ENCODE measurements at places on chromosomes 16 and 17. TPM values are rescaled to one million over a fixed set of nuclear protein-coding genes. Genes with fewer than 3 reads are reported as not detected.

HCRT gene
- total RNA-seq: not detected

GRCh38 chr16:31496670-31497069, 11.5 kb downstream of the RUSF1 start:
- no peak overlapping the region for H3K4me3 ChIP-seq
- H3K27ac ChIP-seq: no peak overlapping the region
- H3K27me3 ChIP-seq: no peaks in the 10 kb centered on the region
- peaks cover 93% of the 10 kb centered on the region for H3K36me3 ChIP-seq
- no peak for DNase-seq

DNA sequence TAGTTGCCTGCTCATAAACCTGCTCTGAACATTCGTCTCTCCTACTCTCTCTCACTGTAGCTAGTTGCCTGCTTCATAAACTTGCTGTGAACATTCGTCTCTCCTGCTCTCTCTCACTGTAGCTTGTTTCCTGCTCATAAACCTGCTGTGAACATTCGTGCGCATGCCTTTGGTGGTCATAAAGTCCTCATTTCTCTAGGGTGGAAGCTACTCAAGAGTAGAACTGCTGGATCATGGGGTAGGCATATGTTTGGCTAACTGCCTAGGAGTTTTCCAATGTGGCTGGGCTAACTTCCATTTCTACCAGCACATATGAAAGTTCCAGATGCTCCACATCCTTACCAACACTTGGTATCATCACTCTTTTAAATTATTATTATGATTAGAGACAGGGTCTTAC, 174.6 kb upstream of the RPH3AL start:
- H3K36me3 ChIP-seq: no peaks in the 10 kb centered on the region
- H3K27ac ChIP-seq: peak overlapping the region; percentile 72
- no peaks in the 10 kb centered on the region for H3K27me3 ChIP-seq
- H3K4me3 ChIP-seq: no peak overlapping the region
- H3K4me1 ChIP-seq: peaks cover 15% of the 10 kb centered on the region
- DNase-seq: no peak

HBQ1 gene
- total RNA-seq: not detected

DNA sequence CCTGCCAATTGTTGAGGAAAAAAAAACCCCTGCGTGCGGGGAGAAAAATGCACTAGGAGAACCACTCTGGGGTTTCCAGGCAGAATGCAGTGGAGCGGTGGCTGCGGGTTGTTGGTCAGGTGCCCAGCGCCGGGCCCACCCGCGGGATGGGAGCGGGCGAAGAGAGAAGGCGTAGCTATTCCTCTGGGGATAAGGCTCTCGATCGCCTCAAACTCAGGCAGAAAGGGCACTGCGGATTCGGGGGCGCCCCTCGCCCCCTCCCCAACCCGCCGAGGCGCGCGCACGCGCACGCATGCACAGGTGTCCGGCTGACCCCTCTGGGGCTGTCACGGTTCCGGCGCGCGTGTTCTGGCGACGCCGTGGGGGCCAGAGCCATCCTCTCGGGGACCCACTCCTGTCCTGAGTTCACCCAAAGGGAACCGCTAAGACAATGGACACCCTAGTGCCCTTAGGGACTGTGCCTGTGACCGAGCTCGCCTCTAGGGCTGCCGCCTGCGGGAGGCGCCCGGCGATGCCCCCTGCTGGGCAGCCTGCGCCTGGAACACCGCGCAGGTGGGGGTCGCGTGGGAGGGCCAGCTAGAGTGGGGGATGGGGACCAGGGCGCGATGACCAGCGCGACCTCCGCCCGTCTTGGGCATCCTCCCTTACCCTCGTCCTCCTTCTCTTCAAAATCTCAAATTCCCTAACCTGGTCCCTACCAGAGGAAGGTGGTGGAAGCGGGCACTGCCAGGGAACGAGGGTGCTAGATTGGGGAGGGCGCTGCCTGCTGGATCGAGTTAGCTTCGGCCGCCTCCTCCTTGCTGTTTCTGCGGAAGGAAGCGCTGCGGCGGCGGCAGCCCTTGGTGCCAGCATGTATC, 14.4 kb upstream of the CBX8 start:
- no peaks in the 10 kb centered on the region for H3K4me1 ChIP-seq
- no peak overlapping the region for H3K27ac ChIP-seq
- H3K4me3 ChIP-seq: no peak overlapping the region
- peaks cover 80% of the 10 kb centered on the region for H3K27me3 ChIP-seq
- no peaks in the 10 kb centered on the region for H3K36me3 ChIP-seq

GRCh38 chr17:79406316-79406715, 204.5 kb downstream of the RBFOX3 start:
- no peaks in the 10 kb centered on the region for H3K4me1 ChIP-seq
- no peak for DNase-seq
- no peak overlapping the region for H3K4me3 ChIP-seq
- no peak overlapping the region for H3K27ac ChIP-seq
- H3K27me3 ChIP-seq: no peaks in the 10 kb centered on the region

DNA sequence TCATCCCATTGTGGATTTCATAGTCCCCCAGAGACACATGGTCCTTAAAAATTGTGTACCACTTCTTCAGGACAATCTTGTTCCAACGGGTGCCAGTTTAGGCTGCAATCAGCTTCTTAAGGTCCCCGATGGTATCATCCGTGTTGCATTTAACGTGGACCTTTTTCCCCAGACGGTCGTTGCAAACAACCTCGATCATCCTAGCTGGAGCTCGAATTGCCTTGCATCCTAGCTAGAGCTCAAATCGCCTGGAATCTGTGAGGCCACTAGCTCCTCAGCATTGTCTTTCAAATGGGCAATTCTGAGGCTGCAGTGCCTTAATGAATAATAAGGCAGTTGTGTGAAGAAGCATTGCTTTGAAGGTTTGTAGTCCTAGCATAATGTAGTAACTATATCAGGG, 37.7 kb upstream of the RHBDL3 start:
- H3K27ac ChIP-seq: no peak overlapping the region
- no peaks in the 10 kb centered on the region for H3K27me3 ChIP-seq
- H3K36me3 ChIP-seq: peaks cover 23% of the 10 kb centered on the region
- no peaks in the 10 kb centered on the region for H3K4me1 ChIP-seq

DNA sequence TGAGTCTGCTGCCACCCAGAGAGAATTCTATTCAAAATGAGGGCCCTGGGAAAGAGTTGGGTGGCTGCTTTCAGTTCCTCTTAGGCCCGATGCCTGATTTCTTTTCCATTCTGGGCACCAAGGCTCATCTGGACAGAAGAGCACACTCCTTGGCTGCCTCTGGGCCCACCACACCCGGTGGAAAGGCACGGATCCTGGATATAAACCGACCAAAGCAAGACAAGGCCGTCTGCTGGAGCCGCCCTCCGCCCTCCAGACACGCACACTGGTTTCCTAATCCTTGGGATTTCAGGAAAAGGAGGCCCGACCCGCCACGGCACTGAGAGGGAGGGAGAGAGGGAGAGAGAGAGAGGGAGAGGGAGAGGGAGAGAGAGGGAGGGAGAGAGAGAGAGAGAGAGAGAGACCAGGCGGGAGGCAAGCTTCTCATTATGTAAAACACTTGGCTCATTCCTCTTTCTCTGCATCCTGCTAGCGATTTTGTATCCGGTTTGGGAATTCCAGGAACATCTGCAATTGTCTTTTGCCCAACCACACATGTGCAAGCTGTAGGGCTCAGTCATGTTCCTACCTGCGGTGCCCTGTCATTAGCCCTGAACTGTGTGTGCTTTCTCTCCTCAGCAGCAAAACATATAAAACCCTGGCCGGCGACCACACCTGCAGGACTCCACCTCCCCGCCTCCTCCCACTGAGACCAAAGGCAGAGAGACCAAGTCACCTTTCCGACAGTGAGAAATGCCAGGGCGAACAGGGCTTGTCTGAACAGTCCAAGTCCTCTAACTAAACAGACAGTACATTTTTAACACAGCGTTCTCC, 347.2 kb downstream of the SOX9 start:
- no peaks in the 10 kb centered on the region for H3K36me3 ChIP-seq
- no peak overlapping the region for H3K27ac ChIP-seq
- H3K4me1 ChIP-seq: no peaks in the 10 kb centered on the region
- no peak for DNase-seq
- no peaks in the 10 kb centered on the region for H3K27me3 ChIP-seq
- H3K4me3 ChIP-seq: no peak overlapping the region

- H3K27ac ChIP-seq: no peak overlapping the region
- peaks cover 27% of the 10 kb centered on the region for H3K36me3 ChIP-seq
- no peak overlapping the region for H3K4me3 ChIP-seq
- DNase-seq: no peak
- no peaks in the 10 kb centered on the region for H3K27me3 ChIP-seq
These were observed 24.0 kb downstream of the PDIA2 start for GRCh38 chr16:306911-307370.

GP2 gene
- not detected for total RNA-seq

DNA sequence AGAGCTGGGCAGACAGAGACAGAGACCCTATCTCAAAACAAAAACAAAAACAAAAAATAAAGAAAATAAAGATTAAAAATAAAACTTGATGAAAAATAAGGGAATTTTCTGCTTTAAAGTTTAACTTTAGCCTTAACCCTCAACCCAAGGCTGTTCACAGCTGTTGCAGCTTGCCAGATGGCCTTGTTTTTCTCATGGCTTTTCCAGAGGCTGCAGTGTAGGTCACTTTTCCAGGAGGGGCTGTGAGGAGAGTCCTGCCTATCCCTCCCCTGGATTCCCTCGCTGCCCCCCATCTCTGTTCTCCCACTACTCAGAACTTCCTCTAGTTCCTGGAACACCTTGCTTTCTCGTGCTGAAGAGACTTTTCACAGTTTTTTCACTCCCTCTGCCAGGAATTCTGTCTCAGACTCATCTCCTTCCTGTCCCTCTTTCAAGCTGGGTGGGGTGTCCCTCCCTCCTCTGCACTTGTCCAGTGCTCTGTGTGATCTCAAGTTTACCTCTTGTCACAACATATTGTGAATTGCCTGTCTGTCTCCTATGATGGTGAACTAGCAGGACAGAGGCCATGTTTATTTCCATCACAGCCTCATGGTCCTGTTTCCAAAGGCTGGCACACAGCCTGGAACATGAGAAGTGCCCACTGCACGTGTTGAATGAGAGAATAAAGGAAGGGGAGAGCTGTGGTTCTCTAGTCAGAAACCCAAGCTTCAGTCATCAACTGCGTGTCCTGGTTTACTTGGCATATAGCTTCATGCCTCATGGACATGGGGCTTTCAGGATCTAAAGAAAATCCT, 69.9 kb upstream of the MSI2 start:
- H3K27me3 ChIP-seq: no peaks in the 10 kb centered on the region
- DNase-seq: no peak
- H3K27ac ChIP-seq: no peak overlapping the region
- H3K4me3 ChIP-seq: no peak overlapping the region
- no peaks in the 10 kb centered on the region for H3K4me1 ChIP-seq
- no peaks in the 10 kb centered on the region for H3K36me3 ChIP-seq

DPEP3 gene
- not detected for total RNA-seq

DNA sequence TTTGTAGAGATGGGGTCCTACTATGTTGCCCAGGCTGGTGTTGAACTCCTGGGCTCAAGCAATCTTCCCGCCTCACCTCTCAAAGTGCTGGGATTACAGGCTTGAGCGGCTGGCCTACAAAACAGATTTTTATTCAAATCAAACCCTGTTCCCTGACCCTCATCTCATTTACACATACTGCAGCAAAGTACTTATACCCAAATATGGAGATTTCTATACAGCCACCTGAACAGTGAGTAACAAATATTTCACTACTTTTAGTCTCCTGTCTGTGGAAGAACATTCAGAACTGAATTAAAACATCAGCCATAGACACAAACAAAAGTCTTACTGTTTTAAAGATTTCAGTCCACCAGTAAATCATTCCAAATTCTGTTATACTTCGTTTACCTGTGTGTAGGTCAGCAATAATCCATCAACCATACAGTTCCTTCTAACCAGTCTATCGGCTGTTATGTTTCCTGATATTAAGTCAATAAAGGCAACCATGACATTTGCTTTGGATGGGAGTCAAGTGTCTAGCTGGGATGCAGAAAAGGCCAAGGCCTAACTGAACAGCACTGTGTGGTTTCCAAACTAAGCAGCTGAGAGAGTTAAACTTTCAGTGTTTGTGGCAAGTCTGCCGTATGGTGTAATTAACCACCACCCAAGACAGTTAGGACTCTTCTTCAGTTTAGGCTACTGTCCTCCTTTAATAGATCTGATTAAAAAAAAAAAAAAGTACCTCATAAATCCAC, 22.3 kb downstream of the ERN1 start:
- H3K27me3 ChIP-seq: no peaks in the 10 kb centered on the region
- H3K36me3 ChIP-seq: no peaks in the 10 kb centered on the region
- H3K27ac ChIP-seq: no peak overlapping the region
- no peak overlapping the region for H3K4me3 ChIP-seq
- no peaks in the 10 kb centered on the region for H3K4me1 ChIP-seq
- no peak for DNase-seq

KRTAP2-2 gene
- total RNA-seq: not detected

DNA sequence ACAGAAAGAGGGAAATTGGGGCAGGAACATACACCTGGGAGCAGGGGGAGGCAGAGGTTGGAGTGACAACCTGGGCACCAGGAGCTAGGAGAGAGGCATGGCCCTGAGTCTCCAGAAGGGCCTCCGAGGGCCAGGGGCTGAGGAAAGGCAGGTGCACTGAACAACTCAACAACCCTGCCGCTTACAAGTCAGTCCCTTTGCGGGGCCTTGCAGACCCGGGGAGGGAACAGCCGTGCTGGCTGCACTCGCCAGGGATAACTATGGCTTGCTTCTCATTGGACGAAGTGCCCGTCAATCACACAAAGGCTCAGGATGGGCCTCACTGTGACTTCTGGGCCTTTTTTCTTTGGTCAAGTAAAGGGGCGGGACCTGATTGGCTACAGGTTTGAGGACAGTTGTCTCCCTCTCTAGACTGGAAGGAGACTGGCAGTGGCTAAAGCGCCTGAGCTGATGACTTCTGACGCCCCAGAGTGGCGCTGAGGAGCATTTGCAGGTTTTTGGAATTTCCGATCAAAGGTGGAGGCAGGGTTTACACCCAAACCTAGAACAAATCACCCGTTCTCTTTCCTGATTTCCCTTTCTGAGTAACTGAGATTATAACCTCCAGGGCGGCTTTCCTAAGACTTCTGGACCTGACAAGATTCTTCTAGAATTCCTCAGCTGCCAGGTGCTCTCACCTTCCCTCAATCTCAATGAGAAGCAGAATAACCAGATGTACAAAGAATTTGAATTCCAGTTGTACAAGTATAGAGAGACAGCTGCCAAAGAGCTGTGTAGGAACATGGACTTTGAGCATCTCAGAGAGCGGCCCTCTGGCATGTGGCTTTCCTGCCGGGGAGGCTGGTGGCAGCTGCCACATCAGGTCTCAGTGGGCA, 27.6 kb upstream of the ST6GALNAC2 start:
- no peaks in the 10 kb centered on the region for H3K27me3 ChIP-seq
- no peak overlapping the region for H3K4me3 ChIP-seq
- no peak overlapping the region for H3K27ac ChIP-seq
- no peak for DNase-seq

DNA sequence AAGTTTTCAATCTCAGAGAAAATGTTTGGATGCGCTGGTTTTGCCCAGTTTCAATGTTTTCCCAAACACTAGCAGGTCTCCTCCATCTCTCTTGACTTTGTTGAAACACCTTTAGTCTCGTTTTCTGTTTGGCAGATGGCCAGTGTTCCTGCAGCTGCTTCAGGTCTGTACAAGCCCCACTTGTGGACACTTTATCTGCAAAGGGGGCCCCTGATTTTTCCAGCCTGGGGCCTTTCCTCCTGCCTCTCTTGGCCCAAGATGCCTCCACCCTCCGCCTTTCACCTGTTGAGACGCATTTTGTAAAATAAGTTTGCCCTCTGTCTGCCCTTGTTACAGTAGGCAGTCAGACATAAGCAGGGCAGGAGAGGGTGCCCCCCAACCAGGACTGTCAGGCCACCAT, 21.8 kb upstream of the PRM1 start:
- H3K4me1 ChIP-seq: peaks cover 4% of the 10 kb centered on the region
- no peaks in the 10 kb centered on the region for H3K36me3 ChIP-seq
- DNase-seq: no peak
- no peak overlapping the region for H3K27ac ChIP-seq
- H3K27me3 ChIP-seq: no peaks in the 10 kb centered on the region
- H3K4me3 ChIP-seq: no peak overlapping the region

Data from sigmoid colon (tissue), 7 donors.